ENCODE measurements at places on chromosomes 6 and 20. TPM values are rescaled to one million over a fixed set of nuclear protein-coding genes. Genes with fewer than 3 reads are reported as not detected.

The CFB gene
- 24.1 TPM for total RNA-seq

The TAF8 gene
- 24.4 TPM for total RNA-seq

The FAM83B gene
- 0.16 TPM for total RNA-seq

The C6orf132 gene
- 2.4 TPM for total RNA-seq

The FILIP1 gene
- total RNA-seq: 230 TPM

The RPRD1B gene
- 60.2 TPM for total RNA-seq

The WDR27 gene
- 6.7 TPM for total RNA-seq

The SPEF1 gene
- total RNA-seq: not detected

The SLC24A3 gene
- 0.83 TPM for total RNA-seq

The DNAH8 gene
- total RNA-seq: not detected

The WASF1 gene
- 0.54 TPM for total RNA-seq

The LY6G5C gene
- total RNA-seq: 3.1 TPM

The PLCB4 gene
- total RNA-seq: 26.9 TPM

The SLC35F1 gene
- 4.3 TPM for total RNA-seq
